ENCODE measurements at places on chromosomes 3 and 15.

GRCh38 chr3:5231487-5231886 lies 44.0 kb downstream of the EDEM1 start:
- no peak for DNase-seq
- H3K4me1 ChIP-seq, result peaks cover 3% of the 10 kb centered on the region
- H3K4me3 ChIP-seq, result no peak overlapping the region
- no peaks in the 10 kb centered on the region for H3K36me3 ChIP-seq
- no peak overlapping the region for H3K27ac ChIP-seq

GRCh38 chr3:180855364-180855763 lies 57.1 kb upstream of the FXR1 start:
- DNase-seq, result peak; percentile 11
- H3K36me3 ChIP-seq, result no peaks in the 10 kb centered on the region
- H3K4me3 ChIP-seq, result no peak overlapping the region
- no peaks in the 10 kb centered on the region for H3K27me3 ChIP-seq
- no peak overlapping the region for H3K27ac ChIP-seq
- no peaks in the 10 kb centered on the region for H3K4me1 ChIP-seq

GRCh38 chr3:100966049-100966491 lies 27.2 kb downstream of the ABI3BP start:
- H3K27ac ChIP-seq, result no peak overlapping the region
- H3K4me1 ChIP-seq, result no peaks in the 10 kb centered on the region
- DNase-seq, result no peak
- H3K36me3 ChIP-seq, result no peaks in the 10 kb centered on the region
- no peak overlapping the region for H3K4me3 ChIP-seq
- H3K27me3 ChIP-seq, result no peaks in the 10 kb centered on the region

DNA sequence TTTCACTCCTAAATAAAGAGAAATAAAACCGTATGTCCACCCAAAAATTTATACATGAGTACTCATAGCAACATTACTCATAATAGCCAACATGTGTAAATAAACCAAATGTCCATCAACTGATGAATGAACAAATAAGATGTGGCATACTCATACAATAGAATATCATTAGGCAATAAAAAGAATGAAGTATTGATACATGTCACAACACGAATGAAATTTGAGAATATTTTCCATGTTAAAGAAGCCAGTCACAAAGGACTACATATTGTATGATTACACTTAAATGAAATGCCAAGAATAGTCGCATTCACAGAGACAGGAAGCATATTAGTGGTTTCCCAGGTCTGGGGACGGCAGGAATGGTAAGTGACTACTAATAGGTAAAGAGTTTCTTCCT lies 869.2 kb downstream of the IGSF11 start:
- H3K4me3 ChIP-seq, result no peak overlapping the region
- H3K27me3 ChIP-seq, result no peaks in the 10 kb centered on the region
- no peaks in the 10 kb centered on the region for H3K36me3 ChIP-seq

- no peaks in the 10 kb centered on the region for H3K36me3 ChIP-seq
- H3K27me3 ChIP-seq, result no peaks in the 10 kb centered on the region
- no peak overlapping the region for H3K27ac ChIP-seq
- no peak for DNase-seq
- no peak overlapping the region for H3K4me3 ChIP-seq
- peaks cover 15% of the 10 kb centered on the region for H3K4me1 ChIP-seq
Observed at GRCh38 chr15:101043911-101044624, 124.9 kb downstream of the LRRK1 start.

DNA sequence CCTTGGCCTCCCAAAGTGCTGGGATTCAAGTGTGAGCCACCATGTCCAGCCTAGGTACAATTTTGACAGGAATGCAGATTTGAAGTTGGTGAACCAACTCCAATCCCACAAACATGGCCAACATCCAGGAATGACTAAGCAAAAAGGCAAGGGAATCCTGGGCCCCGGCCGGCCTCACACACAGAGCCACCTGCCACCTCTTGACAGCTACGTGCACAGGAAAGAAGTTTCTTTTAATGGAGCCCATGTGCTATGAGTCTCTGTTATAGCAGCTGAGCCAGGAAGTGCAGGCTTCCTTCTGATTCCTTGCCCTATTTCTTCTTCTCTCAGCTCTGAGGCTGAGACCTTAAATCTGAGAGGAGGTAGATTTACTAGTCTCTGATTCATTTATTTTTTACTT lies 8.8 kb downstream of the TMEM40 start:
- no peaks in the 10 kb centered on the region for H3K36me3 ChIP-seq
- no peak overlapping the region for H3K27ac ChIP-seq
- H3K27me3 ChIP-seq, result no peaks in the 10 kb centered on the region

- no peak overlapping the region for H3K27ac ChIP-seq
- DNase-seq, result no peak
- peaks cover 14% of the 10 kb centered on the region for H3K4me1 ChIP-seq
- H3K36me3 ChIP-seq, result peaks cover 24% of the 10 kb centered on the region
Observed at GRCh38 chr15:74545086-74545485, 4.1 kb downstream of the ARID3B start.

DNA sequence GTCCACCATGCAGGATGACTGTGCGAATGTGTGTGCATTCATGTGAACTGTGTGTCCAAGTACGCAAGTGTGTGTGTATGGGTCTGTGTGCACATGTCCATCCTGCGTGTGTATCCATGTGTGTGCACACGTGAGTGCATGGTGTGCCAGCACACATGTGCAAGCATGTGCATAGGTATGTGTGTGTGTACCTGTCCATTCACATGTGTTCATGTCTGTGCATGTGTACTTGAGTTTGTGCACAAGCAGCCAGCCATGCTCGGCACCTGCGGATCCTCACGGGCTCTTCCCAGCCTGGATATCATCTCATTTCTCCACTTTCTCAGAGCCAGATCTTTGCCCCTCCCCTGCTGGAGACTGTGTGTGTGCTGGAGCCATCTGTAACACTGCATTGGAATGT lies 18.7 kb upstream of the PLXNA1 start:
- no peak for DNase-seq
- no peak overlapping the region for H3K4me3 ChIP-seq
- no peaks in the 10 kb centered on the region for H3K27me3 ChIP-seq
- H3K4me1 ChIP-seq, result peaks cover 15% of the 10 kb centered on the region
- H3K36me3 ChIP-seq, result no peaks in the 10 kb centered on the region

- no peak overlapping the region for H3K27ac ChIP-seq
- H3K27me3 ChIP-seq, result no peaks in the 10 kb centered on the region
- no peak overlapping the region for H3K4me3 ChIP-seq
- DNase-seq, result no peak
- H3K4me1 ChIP-seq, result no peaks in the 10 kb centered on the region
- peaks cover 7% of the 10 kb centered on the region for H3K36me3 ChIP-seq
Observed at GRCh38 chr15:52378746-52379394, 83.3 kb upstream of the MYO5C start.

GRCh38 chr15:71410347-71410746 lies 295.1 kb downstream of the THSD4 start:
- no peaks in the 10 kb centered on the region for H3K27me3 ChIP-seq
- DNase-seq, result no peak
- H3K27ac ChIP-seq, result no peak overlapping the region
- H3K4me3 ChIP-seq, result no peak overlapping the region
- peaks cover 4% of the 10 kb centered on the region for H3K4me1 ChIP-seq
- H3K36me3 ChIP-seq, result no peaks in the 10 kb centered on the region

- DNase-seq, result no peak
- H3K4me1 ChIP-seq, result no peaks in the 10 kb centered on the region
- no peak overlapping the region for H3K4me3 ChIP-seq
- no peaks in the 10 kb centered on the region for H3K27me3 ChIP-seq
Observed at GRCh38 chr3:32309654-32310242, 71.3 kb downstream of the CMTM8 start.

DNA sequence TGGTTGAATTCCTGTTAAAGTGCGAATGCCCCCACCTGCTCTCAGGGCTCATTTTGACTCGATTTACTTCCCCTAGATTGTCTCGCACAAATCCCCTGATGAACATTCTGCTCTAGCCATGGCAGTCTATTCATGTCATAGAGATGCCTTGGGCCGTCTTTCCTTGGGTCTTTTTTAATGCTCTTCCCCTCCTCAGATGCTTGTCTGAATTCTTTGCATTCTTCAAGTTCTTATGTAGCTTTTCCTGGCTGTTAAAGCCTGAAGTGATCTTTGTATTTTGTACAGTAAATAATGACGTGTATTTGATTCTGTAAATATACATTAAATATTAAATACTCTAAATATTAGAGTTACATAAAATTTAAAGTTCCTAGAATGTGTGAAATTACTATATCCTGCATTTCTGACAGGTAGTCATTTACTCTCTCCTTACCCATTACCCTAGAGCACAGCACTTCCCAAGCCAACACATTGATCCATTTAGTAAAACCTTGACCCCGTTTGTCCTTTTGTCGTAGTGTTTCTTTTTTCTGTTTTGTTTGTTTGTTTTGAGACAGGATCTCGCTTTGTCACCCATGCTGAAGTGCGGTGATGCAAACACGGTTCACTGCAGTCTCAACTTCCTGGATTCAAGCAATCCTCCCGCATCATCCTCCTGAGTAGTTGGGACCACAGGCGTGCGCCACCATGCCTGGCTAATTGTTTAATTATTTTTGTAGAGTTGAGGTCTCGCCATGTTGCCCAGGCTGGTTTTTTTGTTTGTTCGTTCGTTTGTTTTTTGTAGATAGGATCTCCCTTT lies 47.9 kb downstream of the YEATS2 start:
- H3K4me3 ChIP-seq, result no peak overlapping the region
- peak; percentile 18 for DNase-seq
- H3K4me1 ChIP-seq, result peaks cover 3% of the 10 kb centered on the region
- H3K27me3 ChIP-seq, result no peaks in the 10 kb centered on the region
- H3K27ac ChIP-seq, result peak overlapping the region; percentile 70

- DNase-seq, result no peak
- H3K36me3 ChIP-seq, result no peaks in the 10 kb centered on the region
- no peaks in the 10 kb centered on the region for H3K27me3 ChIP-seq
Observed at GRCh38 chr15:67806536-67806935, 18.8 kb upstream of the SKOR1 start.

- no peaks in the 10 kb centered on the region for H3K27me3 ChIP-seq
- H3K4me3 ChIP-seq, result no peak overlapping the region
- no peak overlapping the region for H3K27ac ChIP-seq
- H3K36me3 ChIP-seq, result no peaks in the 10 kb centered on the region
- no peak for DNase-seq
Observed at GRCh38 chr3:116238846-116239565, 206.3 kb downstream of the LSAMP start.

- no peak overlapping the region for H3K27ac ChIP-seq
- no peaks in the 10 kb centered on the region for H3K4me1 ChIP-seq
- no peak overlapping the region for H3K4me3 ChIP-seq
- no peaks in the 10 kb centered on the region for H3K27me3 ChIP-seq
- no peak for DNase-seq
Observed at GRCh38 chr15:71218272-71218805, 103.1 kb downstream of the THSD4 start.

DNA sequence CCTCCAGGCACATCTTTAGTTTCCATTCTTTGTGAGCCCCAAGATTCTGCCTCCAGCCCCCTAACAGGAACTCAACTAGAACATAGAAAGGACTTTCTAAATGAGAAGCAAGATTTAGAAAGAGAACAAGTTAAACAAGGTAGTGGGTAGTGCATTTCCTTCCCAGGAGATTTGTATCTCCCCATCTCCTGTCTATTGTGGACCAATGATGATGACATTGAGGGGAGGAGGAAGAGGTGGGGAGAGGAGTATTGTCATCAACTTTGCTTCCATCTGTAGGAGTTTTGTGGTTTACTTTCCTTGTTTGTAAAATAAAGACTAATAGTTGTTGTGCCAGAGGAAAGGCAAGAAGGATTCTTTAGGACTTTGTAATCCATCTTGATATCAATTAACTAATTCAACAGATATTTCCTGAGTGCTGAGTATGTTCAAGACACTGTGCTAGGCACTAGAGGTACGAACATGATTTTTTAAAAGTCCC lies 235.3 kb upstream of the ROPN1 start:
- DNase-seq, result no peak
- H3K4me1 ChIP-seq, result peaks cover 27% of the 10 kb centered on the region
- no peaks in the 10 kb centered on the region for H3K36me3 ChIP-seq
- H3K27me3 ChIP-seq, result no peaks in the 10 kb centered on the region

DNA sequence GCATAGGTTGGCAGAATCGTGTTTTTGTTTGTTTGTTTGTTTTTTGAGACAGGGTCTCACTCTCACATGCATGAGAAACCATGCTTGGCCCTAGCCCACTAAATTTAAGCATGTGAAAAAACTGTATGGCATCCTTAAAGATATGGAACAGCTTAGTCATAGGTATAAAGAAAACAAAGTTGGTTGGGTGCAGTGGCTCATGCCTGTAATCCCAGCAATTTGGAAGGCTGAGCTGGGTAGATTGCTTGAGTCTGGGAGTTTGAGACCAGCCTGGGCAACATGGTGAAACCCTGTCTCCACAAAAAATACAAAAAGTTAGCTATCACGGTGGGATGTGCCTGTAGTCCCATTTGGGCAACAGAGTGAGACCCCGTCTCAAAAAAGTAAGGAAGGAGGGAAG lies 25.2 kb downstream of the EXD1 start:
- no peaks in the 10 kb centered on the region for H3K4me1 ChIP-seq
- no peaks in the 10 kb centered on the region for H3K27me3 ChIP-seq
- H3K27ac ChIP-seq, result no peak overlapping the region
- DNase-seq, result no peak
- H3K36me3 ChIP-seq, result no peaks in the 10 kb centered on the region
- H3K4me3 ChIP-seq, result no peak overlapping the region

DNA sequence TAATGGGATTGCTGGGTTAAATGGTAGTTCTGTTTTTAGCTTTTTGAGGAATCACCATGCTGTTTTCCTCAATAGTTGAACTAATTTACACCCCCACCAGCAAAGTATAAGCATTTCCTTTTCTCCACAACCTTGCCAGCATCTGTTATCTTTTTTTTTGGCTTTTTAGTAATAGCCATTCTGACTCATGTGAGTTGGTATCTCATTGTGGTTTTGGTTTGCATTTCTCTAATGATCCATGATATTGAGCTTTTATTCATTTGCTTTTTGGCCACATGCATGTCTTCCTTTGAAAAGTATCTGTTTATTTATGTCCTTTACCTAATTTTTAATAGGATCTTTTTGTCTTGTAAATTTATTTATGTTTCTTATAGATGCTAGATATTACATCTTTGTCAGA lies 288.2 kb downstream of the EPHA6 start:
- no peak overlapping the region for H3K27ac ChIP-seq
- H3K36me3 ChIP-seq, result no peaks in the 10 kb centered on the region
- H3K4me1 ChIP-seq, result no peaks in the 10 kb centered on the region
- DNase-seq, result no peak

DNA sequence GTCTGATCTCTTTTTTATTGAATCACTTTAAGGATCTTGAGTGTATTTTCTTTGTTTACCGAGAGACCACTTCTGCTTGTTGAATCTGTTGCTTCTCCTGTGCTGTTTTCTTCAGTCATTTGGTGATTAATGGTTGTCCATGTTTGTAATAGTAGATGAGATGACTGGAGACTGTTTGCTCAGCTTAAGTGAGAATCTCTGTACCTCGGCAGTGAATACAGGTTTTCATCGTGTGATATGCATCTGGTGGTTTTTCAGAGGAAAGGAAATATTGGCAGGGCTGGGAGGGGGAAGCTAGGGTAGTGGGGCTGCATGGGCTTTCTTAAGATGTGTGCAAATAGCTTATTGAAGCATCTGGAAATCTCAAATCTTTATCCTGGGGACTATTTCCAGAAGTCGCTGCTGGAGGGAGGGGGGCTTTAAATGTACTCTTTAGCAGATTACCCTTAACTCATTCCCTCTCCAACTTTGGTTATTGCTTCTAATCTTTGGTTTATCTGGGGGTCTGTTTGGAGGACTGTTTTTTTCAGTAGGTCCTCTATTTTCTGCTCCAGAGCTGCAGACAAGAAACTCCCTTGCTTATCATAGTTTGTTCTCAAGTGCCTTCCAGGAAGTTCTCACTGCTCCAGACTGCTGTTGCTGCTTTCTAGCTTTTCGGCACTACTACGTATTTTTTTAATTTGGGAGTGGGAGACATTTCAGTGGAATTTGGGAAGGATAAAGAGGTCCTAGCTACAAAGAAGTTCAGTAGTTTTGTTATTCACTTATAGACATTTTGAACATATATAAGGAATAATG lies 19.4 kb downstream of the CMTM8 start:
- no peak for DNase-seq
- no peaks in the 10 kb centered on the region for H3K36me3 ChIP-seq
- no peak overlapping the region for H3K4me3 ChIP-seq
- no peaks in the 10 kb centered on the region for H3K4me1 ChIP-seq
- no peak overlapping the region for H3K27ac ChIP-seq
